ENCODE measurements at places on chromosomes 5 and 9. TPM values are rescaled to one million over a fixed set of nuclear protein-coding genes. Genes with fewer than 3 reads are reported as not detected.

Gene RAD50
- 30.7 TPM for total RNA-seq

Gene AOPEP
- 9.5 TPM for total RNA-seq

Gene DMRT2
- not detected for total RNA-seq

- H3K27me3 ChIP-seq: peaks cover 16% of the 10 kb centered on the region
- no peaks in the 10 kb centered on the region for H3K4me1 ChIP-seq
- no peak for DNase-seq
- no peak overlapping the region for H3K4me3 ChIP-seq
- H3K36me3 ChIP-seq: peaks cover 2% of the 10 kb centered on the region
These were observed 70.6 kb downstream of the MAST4 start for GRCh38 chr5:66666778-66667177.

DNA sequence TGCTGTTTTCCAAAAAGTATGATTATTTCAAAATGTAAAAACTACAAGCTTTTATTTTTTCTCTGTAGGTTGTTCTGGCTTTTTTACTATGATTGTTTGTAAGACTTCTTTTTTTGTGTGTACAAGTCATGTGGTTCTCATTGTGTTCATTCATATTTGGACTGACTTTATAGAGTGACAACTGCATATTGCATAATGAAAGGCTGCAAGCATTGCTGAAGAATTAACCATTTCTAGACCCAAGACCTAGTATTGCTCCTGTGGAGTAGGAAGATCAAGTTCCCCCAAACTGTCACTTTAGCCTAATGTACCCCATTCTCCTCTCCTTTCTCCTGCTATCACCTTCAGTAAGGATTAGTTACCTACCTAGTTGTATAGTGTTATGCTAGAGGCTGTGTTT is 10.0 kb downstream of the MAP1B start:
- no peak for DNase-seq
- H3K27me3 ChIP-seq: peaks cover 53% of the 10 kb centered on the region
- H3K27ac ChIP-seq: no peak overlapping the region
- H3K4me1 ChIP-seq: no peaks in the 10 kb centered on the region
- H3K36me3 ChIP-seq: no peaks in the 10 kb centered on the region

DNA sequence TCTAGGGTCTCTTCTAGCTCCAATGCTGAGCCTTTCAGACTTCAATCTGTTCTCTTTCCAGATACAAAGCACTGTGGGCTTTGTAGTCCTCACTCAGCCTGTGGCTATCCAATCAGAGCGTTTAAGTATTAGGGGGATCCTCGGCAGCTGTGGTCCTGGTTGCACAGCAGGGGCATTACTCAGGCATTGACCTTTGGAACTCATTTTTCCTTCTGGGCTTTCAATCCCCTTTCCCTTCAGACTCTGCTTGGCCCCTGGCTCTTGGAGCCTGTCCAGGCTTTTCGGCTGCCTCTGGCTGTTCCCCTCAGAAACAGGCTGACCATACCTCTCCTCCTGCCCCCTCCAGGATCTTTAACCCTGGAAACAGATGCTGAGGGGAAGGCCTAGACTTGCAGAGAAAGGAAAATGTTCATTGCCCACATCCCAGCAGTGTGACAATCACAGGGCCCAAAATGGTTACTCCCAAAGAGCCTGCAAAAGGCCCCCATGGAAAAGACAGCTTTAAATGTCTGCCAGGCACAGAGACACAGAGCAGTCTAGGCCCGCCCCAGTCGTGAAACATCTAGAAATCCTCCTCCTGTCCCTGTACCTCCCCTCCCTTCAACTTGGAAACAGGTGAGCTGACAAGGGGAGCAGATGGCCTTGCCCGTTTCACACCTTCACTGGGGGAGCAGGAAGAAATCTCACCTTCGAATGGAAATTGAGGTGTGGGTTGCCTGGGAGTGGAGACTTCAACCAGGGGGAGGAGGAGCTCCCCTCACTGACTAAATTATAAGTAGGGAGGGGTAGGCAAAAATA is 13.7 kb downstream of the C1QTNF2 start:
- H3K4me3 ChIP-seq: no peak overlapping the region
- DNase-seq: no peak
- H3K4me1 ChIP-seq: no peaks in the 10 kb centered on the region
- no peaks in the 10 kb centered on the region for H3K36me3 ChIP-seq
- no peaks in the 10 kb centered on the region for H3K27me3 ChIP-seq

DNA sequence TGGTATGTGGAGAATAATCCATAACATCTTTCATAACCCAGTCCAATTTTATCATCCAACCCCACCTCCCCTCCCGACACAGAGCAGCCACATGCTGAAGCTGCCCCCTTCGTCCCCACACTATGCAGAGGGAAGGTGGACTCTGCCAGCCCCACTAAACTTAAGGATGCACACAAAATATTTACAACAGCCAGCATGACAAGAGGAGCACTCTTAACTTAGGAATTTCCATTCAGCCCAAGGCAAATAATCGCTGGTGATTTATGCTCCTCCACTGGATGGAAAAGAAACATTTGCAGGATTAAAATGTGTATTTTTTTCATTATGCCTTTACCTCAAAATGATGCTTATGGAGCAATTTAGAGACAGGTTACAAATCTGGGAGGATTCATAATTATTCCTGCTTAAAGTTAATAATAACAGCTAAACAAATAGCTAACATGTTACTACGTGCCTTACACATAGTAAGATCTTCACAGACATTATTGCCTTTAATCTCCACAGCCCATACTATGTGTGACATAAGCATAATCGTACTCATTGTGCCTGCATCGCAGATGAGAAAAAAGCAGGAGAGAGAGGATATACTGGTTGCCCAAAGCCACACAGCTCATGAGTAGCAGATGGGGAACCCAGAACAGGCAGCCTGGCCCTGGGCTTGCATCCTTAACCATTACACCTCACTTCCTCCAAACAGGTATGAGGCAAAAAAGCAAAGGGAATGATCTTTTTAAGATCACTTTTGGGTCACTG is 92.6 kb downstream of the GLIS3 start:
- H3K4me1 ChIP-seq: no peaks in the 10 kb centered on the region
- no peak for DNase-seq
- H3K27me3 ChIP-seq: no peaks in the 10 kb centered on the region
- no peaks in the 10 kb centered on the region for H3K36me3 ChIP-seq
- no peak overlapping the region for H3K27ac ChIP-seq
- H3K4me3 ChIP-seq: no peak overlapping the region

DNA sequence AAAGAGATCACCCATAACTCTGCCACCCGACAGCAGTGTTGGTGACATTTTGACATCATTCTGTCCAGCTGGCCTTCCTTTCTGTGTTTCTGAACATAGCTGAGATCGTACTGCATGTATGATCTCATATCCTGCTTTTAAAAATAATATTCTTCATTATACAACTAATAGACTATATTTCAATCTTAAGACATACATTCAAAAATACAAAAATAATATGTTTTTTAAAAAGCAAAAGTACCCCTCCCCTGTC is 47.7 kb upstream of the RPL26L1 start:
- no peak for DNase-seq
- H3K27ac ChIP-seq: no peak overlapping the region
- H3K27me3 ChIP-seq: no peaks in the 10 kb centered on the region
- peaks cover 4% of the 10 kb centered on the region for H3K36me3 ChIP-seq
- no peaks in the 10 kb centered on the region for H3K4me1 ChIP-seq

DNA sequence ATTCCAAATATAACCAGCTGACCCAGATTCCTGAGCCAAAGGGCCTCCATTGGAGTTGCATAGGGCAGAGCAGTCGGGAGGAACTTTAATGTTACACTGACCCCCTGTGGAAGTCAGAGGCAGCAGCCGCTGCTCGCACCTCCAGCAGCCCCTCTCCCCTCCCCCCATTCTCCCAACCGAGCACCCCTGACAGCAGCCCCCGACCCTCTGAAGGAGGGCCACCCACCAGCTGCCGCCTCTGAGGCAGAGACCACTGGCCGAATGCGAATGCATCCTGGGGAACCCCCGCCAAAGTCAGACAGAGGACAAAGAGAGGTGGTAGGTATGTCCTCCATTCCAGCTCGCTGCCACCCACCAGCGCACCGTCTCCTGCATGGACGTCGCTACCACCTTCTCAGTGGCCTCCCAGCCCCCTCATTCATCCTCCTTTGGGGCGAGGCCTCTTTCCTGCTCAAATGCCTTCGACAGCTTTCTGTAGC is 231.0 kb downstream of the CDK5RAP2 start:
- H3K27me3 ChIP-seq: peaks cover 11% of the 10 kb centered on the region
- DNase-seq: no peak
- no peak overlapping the region for H3K4me3 ChIP-seq
- H3K36me3 ChIP-seq: no peaks in the 10 kb centered on the region
- H3K27ac ChIP-seq: no peak overlapping the region
- H3K4me1 ChIP-seq: peaks cover 2% of the 10 kb centered on the region

GRCh38 chr5:82670692-82671091 is 392.5 kb upstream of the RPS23 start:
- peaks cover 38% of the 10 kb centered on the region for H3K36me3 ChIP-seq
- H3K27ac ChIP-seq: no peak overlapping the region
- H3K27me3 ChIP-seq: peaks cover 4% of the 10 kb centered on the region
- H3K4me1 ChIP-seq: peaks cover 6% of the 10 kb centered on the region
- no peak overlapping the region for H3K4me3 ChIP-seq
